ENCODE measurements at places on chromosomes 4 and X.

DNA sequence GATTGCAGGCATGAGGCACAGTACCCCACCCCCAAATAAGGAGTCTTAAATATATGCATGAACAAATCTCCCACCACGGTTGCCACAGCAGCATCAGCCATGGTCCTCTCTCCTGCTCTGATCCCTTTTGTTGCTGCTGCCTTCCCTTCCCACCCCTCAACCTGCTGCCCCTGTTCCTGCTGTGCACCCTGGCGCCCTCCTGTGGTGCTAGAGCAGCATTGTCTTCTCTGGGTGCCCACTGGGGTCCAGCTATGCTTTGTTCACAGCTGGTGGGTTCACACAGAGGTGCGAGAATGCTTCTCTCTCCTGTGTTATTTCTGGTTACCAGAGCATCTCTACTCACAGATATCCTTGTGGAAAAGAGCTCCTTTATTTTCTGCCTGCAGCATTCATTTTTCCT, 116.2 kb downstream of the GATB start:
- DNase-seq: peak; percentile 9

GRCh38 chr4:8427761-8428287, 12.7 kb downstream of the ACOX3 start:
- peak; percentile 59 for DNase-seq

DNA sequence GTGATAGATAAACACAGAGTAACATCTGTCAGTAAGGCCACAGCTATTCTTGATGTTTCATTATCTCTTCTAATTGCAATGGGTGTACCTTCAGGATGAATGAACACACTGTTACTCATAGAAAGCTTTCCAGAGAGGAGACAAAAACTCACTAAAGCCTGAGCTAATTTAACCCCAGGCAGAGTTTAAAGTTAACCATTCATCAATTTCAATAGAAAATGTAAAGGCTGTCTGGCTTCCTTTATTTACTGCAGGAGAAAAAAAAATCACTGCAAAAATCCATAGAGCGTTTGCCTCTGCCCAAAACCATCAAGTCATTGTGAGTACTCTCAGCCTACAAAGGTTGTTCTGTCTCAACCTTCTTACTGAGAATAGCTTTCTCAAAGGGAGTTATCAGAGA, 376.9 kb downstream of the PPP4R3C start:
- DNase-seq: no peak

DNA sequence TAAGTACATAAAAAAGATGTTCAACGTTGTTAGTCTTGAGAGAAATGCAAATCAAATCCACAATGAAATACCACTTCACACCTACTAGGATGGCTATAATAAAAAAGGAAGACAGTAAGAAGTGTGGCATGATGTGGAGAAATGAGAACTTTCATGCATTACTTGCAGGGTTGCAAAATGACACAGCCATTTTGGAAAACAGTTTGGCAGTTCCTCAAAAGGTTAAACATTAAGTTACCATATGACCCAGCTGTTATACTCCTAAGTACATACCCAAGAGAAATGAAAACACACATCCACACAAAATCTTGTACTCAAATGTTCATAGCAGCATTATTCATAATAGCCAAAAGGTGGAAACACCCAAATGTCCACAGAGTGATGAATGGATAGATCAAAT, 25.8 kb upstream of the LIMCH1 start:
- no peak for DNase-seq

DNA sequence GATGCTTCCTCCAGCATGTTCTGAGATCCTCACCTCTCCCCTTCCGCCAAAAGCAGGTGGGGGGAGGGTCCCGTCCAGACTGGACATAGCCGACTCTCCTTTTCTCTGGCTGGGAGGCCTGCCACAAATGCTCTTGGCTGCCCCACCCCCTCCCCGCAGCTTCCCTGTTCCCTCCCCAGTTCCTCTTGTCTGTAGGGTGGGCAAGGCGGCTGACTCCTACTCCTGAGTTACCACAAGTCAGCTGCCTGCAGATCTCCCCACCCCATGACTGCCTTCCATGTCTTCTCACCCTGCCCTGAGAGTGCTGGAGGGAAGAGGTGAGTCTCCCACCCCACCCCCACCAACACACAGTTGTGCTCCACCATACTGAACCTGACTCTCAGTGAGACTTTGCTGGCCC, 2.9 kb downstream of the ATP6AP1 start:
- no peak for DNase-seq

- DNase-seq: no peak
Measured at GRCh38 chr4:37423310-37423709, 178.8 kb downstream of the NWD2 start.

- DNase-seq: peak; percentile 21
Measured at GRCh38 chr4:11735651-11736050, 307.0 kb upstream of the HS3ST1 start.

DNA sequence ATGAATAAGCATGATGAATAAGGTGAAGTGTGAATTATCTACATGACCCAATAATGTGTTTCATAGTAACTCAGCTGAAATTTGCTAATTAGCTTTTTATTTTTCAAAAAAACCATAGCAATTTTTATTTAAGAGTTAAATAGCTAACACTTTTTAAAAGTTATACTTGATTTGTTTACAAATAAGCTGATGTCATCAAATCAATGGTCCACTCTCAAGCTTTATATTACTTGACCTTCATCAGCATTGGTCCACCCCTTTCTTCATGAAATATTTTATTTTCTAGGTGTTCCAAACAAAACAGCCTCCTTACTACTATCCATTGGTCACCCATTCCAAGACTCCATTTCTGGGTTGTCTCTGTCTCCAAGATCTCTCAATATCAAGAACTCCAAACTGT, 649.0 kb upstream of the TENM3 start:
- no peak for DNase-seq

DNA sequence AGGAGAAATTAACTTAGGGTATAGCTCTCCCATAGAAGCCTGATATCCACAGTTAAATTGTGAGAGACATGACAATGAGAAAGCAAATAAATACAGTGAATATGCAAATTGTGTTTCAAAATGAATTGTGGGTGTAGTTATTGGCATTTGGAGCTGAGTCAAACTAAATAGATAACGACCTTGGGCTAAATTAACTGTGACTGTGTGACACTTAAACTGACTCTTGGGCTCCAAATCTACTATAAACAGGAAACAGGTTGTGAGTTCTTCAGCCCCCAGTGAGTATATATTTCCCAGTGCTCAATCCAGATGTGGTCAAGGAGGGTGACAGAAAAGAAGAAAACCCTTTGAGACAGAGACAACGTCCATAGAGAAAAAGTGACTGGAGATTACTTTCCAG, 11.3 kb upstream of the MAGEA10 start:
- DNase-seq: no peak

DNA sequence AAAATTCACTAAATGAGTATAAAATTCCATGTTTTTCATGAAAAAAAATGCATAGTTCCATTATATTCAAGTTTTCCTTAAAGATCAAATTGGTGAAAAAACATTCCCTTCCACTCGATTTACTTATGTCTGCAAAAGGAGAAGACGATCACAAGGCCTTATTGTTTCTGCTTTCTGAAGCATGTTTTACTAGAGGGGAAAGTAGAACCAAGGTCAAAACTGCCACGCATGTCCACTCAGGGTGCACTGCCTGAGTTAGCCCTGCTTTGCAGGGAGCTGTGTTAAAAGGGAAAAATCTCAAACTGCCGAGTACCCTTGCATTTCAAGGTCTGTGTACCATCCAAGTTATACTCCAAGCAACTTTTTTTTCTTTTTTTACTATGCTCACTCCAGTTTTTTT, 57.2 kb downstream of the TRAPPC11 start:
- no peak for DNase-seq

DNA sequence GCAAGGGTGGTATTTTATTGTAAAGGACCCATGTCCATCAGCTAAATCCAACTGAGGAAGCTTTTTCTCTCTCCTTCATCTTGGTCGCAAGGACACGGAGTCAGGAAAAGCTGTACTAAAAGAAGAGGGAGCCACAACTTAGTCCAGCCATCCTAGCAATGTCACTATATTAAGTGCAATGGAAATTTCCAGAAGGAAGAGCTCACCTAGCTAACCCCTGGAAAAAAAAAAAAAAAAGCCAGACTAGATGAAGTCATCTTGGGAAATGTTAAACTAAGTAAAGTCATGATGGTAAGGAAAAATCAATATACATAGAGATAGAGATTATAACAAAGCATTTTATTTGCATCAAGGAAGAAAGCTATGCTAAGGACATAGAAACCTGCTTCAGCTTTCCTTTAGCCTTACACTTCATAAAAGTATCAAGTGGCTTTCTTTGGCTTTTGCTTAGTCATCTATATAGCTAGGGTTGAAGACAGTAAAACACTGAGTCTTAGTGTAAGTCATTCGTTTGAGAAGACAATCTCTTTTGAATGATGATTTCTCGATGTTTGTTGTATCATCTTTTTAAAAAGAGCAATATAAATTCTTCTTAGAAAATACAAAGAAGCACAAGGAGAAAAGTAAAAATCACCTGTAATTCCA, 18.6 kb upstream of the CA5B start:
- DNase-seq: no peak

DNA sequence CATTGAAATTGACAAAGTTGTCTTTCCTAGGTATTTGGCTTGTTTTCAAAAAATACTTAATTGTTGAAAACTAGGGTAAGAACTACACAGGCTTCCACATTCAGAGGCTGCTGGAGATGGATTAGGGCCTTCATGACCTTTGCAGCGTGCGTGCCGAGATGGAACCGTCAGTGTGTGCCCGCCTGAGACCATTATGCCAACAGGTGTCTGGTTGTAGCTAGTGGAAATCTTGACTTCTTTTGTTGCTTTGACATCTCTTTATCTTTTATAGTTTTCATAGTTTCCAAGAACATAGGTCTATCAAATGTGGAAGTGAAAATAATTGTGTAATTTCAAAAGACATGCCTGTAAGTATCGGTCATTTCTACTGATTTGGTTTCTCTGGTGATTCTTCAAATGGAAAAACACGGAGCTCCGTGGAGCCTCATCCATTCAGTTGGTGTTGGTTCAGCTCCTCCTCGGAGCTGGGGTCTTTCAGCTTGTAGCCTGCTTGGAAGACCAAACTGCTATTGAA, 38.9 kb upstream of the CLCN4 start:
- no peak for DNase-seq

GRCh38 chr4:41678086-41678816, 70.3 kb downstream of the PHOX2B start:
- no peak for DNase-seq

DNA sequence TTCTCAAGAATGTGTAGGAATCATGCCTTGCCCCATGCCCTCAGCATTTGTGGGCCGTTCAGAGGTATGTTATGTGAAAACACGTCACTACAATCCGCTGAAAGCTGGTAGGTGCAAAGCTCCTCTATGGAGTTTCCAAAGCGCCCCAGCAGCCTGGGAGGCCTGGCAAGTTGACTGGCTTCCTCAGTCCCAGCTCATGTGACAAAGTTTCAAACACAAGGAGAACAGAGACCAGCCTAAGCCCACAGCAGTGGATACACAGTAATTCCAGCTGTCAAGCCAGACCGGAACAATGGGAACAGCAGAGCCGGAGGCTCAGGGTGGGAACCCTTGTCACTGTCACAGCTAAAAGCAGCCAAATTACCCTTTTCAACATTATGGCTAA, 33.5 kb downstream of the NAT8L start:
- no peak for DNase-seq

GRCh38 chr4:168453146-168453545, 27.1 kb downstream of the DDX60L start:
- DNase-seq: no peak

- DNase-seq: no peak
Measured at GRCh38 chr4:101968364-101968763, 177.8 kb downstream of the BANK1 start.

- DNase-seq: no peak
Measured at GRCh38 chr4:68256284-68256683, 10.8 kb upstream of the TMPRSS11B start.

- DNase-seq: no peak
Measured at GRCh38 chr4:138051157-138051556, 191.0 kb downstream of the SLC7A11 start.

DNA sequence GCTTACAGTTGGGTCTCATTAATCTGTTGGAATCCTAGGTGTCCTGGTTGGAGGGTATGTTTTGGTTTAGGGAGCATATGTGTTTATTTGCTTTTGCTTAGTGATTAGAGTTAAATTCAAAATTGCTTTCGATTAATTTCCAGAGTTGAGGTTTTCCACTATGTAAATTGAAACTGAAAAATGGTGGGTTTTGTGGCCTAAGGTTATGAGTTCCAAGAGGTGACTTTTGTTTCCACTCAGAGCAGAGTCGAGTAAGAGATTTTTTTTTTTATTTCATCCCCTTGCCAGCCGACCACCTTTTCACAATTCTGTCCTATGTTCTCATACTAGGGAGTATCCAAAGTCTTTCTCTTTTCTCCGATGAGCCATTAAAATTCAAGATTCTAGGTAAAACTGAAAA, 66.9 kb downstream of the GRIA2 start:
- no peak for DNase-seq

All from cardiac muscle cell (in vitro differentiated cells and primary cell).